ENCODE measurements at places on chromosomes 1 and 21.

DNA sequence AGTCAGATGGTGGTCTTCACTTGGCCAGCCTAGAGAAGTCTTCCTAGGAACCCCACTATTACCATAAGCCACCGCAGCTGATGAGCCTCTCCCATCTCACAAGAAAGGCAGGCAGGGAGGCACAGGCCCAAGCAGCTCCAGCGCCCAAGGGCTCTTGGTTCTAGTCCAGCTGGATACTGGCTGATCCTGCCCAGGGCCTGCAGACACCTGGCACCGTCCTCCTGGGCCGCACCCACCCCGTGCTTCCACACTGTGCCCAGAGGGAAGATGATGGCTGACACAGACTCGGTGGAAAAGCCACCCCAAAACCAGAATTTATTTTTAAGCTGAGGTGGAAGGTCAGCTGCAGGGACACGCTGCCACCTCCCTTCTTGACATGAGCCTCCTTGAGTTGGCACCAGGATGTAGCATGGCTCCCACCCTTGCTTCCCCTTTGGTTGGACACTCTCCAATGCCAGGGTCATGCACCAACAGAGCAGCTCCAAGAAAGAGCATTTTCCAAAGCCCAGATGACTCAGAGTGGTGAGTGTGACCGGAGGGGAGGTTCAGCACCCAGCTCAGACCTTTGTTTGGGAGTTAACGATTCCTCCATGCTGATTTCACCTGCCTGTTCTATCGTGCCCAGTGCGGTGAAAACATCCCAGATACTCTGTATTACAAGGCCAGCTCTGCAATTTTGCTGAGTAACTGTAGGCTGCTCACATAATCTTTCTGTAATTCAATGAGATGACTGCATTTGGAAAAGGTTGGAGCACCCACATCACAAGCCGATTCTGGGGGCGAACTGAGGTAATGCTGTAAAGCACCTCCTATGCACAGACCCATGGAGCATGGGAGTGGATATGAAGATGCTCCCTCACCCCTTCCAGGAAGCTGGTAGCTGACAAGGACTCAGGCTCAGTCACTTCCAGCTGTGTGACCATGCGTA, 63.1 kb upstream of the SLC2A1 start:
- no peak for DNase-seq

GRCh38 chr1:244445320-244446181, 6.2 kb downstream of the ADSS2 start:
- no peak for DNase-seq

GRCh38 chr1:81366173-81366572, 434.6 kb upstream of the ADGRL2 start:
- no peak for DNase-seq

GRCh38 chr1:103177108-103177775, 68.9 kb upstream of the COL11A1 start:
- DNase-seq = no peak

Measured in stimulated activated CD8-positive, alpha-beta memory T cell treated with anti-CD3 and anti-CD28 coated beads, Interleukin-7, amount 100 ng/mL, for 1 hour (primary cell).